ENCODE measurements at places on chromosomes 4 and X. TPM values are rescaled to one million over a fixed set of nuclear protein-coding genes. Genes with fewer than 3 reads are reported as not detected.

The IL15 gene
- 4.0 TPM for total RNA-seq

The TMEM31 gene
- total RNA-seq = not detected

The TCEAL6 gene
- not detected for total RNA-seq

The GAB3 gene
- total RNA-seq = 5.3 TPM

The PRSS12 gene
- total RNA-seq = 10.8 TPM

The FABP2 gene
- not detected for total RNA-seq

The CSAG1 gene
- total RNA-seq = not detected

The CABS1 gene
- not detected for total RNA-seq

The RGN gene
- 30.4 TPM for total RNA-seq

The APBB2 gene
- 95.2 TPM for total RNA-seq

The TEX13B gene
- not detected for total RNA-seq

The DCAF8L1 gene
- total RNA-seq = not detected

The PTPN13 gene
- 117 TPM for total RNA-seq

Data from metanephros (tissue), 2 donors.